ENCODE measurements at places on chromosomes 1 and 21. TPM values are rescaled to one million over a fixed set of nuclear protein-coding genes. Genes with fewer than 3 reads are reported as not detected.

DNA sequence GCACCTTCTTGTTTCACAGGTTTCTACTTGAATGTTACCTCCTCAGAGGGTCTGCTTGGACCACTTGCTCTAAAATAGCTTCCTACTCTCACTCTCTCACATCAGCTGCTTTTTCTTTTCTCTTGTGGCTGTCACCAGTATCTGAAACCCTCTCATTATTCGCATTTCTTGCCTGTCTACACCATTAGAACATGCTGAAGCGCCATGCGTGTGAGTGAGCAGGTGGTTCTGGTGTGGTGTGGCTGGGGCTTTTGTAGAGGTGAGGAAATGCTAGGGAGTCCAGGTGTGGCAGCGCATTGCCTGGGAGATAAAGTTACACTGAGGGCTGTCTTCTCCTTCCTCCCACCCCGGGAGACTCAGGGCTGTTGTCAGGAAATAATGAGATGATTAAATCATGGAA lies 4.1 kb downstream of the ZNF362 start:
- no peak for DNase-seq

The CD53 gene
- total RNA-seq: not detected

- peak; percentile 82 for DNase-seq
These were observed 2.7 kb upstream of the ANXA9 start for GRCh38 chr1:150979092-150980056.

DNA sequence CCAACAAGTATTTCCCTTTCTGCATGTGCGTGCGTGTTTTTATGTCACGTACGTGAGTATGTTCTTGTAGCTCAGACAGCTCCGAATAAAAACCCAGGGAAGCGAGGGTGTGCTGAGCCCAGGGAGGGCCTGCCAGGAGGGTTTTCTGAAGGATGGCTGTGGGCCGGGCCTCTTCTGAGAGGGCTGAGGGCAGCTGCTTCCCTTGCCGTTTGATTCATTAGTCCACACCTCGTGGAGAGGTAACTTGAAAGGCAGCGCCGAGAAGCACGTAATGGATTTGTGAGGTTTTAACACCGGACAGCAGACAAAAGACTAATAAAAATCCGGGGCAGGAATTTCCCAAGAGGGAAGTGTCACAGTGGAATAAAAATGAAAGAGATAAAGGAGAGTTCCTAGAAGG lies 29.5 kb downstream of the CD247 start:
- DNase-seq: no peak

DNA sequence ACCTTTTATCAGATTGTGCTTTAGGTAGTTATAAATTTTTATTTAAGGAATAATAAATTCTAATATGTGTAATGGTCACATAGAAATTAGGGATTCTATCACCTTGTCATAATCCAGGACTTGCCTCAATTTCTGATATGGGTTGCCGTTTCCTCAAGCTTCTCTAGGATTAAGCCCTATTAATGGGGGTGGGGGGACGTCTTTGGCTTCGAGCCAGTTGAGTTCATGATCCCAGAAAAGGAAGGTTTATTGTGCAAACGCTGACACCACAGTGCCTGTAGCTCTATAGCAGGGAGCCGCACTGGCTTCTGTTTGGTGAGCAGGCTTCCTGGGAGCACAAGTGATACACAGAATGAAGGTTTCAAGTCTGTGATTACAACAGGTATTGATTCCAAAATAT lies 22.0 kb upstream of the VAMP3 start:
- DNase-seq: no peak

- DNase-seq: peak; percentile 52
These were observed 365.7 kb upstream of the USP24 start for GRCh38 chr1:55580845-55581332.

DNA sequence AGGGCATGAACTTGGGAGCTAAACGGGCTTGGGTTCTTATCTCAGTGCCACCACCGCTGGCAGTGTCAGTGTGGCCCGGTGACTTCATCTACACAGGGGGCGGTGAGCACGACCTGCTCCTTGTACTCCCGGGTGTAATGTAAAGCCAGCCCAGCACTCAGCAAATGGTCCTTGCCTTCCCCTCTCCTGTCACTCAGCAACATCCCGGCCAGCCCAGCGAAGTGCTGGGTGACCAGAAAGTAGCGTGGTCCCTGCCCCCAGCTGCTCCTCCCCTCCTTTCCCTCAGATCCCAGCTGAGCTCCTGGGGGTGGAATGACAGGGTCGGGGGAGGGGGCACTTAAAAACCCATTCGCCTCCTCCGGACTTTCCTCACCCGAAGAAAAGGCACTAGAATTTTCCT lies 7.2 kb downstream of the KCNN3 start:
- DNase-seq: no peak

DNA sequence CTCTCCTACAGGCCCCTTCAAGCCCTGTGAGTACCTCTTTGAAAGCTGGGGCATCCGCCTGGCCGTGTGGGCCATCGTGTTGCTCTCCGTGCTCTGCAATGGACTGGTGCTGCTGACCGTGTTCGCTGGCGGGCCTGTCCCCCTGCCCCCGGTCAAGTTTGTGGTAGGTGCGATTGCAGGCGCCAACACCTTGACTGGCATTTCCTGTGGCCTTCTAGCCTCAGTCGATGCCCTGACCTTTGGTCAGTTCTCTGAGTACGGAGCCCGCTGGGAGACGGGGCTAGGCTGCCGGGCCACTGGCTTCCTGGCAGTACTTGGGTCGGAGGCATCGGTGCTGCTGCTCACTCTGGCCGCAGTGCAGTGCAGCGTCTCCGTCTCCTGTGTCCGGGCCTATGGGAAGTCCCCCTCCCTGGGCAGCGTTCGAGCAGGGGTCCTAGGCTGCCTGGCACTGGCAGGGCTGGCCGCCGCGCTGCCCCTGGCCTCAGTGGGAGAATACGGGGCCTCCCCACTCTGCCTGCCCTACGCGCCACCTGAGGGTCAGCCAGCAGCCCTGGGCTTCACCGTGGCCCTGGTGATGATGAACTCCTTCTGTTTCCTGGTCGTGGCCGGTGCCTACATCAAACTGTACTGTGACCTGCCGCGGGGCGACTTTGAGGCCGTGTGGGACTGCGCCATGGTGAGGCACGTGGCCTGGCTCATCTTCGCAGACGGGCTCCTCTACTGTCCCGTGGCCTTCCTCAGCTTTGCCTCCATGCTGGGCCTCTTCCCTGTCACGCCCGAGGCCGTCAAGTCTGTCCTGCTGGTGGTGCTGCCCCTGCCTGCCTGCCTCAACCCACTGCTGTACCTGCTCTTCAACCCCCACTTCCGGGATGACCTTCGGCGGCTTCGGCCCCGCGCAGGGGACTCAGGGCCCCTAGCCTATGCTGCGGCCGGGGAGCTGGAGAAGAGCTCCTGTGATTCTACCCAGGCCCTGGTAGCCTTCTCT lies 23.5 kb downstream of the UBE2T start:
- DNase-seq: no peak

DNA sequence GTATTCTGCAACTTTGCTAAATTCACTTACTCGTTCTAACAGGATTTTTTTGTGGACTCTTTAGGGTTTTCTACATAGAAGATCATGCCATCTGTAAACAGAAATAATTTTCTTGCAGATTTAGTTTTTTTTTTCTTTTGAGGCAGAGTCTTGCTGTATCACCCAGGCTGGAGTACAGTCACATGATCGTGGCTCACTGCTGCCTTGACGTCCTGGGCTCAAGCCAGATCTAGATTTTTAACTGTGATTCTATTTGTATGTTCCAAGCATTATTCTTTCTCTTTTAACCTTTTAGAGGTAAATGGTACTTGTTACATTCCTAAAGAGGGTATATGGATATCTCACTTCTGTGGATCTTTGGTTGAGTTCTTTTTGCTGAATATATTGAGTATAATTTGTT lies 18.6 kb downstream of the FABP3 start:
- DNase-seq: no peak

All from SJSA1 (cell line).